ENCODE measurements at places on chromosomes 5 and 9.

DNA sequence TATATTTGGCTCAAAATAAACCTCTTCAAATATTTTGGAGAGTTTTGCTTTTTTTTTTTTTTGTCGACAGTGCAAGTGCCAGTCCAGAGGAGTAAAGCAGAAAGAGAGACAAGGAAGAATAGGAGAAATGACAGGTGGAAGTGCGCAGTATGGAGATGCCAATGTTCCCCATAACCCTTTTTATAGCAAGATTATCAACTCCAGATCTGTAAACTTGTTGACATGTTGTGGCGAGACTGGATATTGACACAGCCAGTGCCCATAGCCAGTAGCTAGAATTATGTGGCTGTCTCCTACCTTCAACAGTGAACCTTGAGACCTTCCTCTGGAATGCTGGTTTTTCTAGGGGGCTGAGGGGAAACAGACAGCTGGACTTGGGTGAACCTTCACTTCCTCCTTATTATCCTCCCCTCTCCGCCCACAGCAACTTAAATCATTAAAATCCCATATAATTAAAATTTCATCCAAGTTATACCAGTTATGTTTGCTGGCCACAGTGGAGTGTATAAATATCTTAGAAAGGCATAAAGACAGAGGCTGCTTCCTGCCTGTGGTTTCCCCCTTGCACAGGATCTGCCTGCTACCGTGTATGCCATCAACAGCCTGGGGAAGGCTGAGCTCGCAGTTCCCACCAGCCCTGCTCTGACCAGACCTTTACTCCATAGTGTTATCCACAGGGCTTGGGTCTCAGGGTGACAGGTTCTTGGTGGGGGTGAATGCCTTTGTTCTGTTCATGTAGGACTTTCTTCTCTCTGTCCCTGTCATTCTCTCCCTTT, 112.3 kb upstream of the ANKH start:
- no peak for DNase-seq

- no peak for DNase-seq
These were observed 24.7 kb upstream of the SPATA31E1 start for GRCh38 chr9:87857948-87858335.

GRCh38 chr5:138641547-138642298, 66.5 kb upstream of the HSPA9 start:
- DNase-seq: peak; percentile 77

- peak; percentile 49 for DNase-seq
These were observed 226.5 kb downstream of the CDK5RAP2 start for GRCh38 chr9:120353506-120353905.

DNA sequence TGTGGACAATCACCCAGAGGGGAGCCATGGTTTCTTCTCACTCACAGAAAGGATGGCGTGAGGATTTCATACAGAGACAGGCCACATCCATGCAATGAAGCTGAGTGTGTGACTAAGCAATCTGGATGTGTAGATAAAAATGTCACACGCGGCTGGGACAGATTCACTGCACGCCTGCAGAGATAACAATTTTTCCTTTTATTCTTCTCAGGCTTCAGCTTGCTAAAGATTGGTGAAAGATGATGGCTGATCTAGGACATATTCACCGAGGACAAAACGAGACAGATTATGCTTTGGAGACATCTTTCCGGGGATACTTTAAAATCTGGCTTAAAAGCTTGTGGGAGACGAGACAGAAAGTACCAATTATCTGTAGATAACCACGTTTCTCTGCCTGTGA, 313.9 kb upstream of the TRPC7 start:
- DNase-seq: no peak

DNA sequence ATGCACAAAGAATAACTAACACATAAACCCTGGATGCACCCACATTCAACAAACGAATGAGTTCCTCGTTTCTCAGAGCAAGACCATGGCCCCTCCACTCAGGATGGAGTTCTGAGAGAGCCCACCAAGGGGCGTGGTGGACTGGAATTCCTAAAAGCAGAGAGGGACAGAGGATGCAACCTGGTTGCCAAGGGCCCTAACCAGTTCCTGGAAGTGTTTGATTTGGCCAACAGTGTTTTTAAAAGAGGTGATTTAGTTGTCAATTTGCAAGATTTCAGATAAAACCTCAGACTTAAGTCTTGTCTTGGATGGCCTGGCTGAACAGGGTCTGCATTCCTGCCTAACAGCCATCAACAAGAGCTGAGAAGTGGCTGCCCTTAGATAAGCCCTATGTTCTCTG, 34.4 kb downstream of the GLRA1 start:
- no peak for DNase-seq

DNA sequence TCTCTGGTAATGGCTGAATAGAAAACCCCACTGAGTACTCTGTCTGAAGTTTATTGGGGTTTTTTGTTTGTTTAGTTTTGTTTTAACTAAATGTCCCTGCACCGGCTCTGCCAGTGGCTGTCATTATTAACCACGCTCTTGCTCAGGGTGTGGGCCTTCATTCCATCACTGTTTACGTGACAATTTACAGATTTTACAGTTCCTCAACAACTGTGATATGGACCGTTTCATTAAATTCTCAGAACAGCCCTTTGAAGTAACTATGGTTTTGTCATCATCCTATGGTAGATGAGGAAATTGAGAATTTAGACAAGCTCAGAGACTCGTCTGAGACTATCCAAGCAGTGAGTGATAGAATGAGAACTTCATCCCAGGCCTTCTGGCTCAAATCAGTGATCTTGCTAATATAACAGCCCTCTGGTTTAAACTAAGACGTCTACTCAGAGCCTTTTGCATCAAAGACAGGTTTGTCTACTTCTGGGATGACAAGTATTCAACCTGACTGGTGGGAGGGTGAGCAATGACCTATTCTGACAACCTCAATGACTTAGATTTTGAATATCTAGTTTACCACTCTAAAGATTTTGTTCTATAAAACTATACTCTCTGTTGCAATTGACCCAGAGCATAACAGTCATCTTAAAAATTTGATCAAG, 77.3 kb upstream of the MAP3K1 start:
- DNase-seq: no peak

DNA sequence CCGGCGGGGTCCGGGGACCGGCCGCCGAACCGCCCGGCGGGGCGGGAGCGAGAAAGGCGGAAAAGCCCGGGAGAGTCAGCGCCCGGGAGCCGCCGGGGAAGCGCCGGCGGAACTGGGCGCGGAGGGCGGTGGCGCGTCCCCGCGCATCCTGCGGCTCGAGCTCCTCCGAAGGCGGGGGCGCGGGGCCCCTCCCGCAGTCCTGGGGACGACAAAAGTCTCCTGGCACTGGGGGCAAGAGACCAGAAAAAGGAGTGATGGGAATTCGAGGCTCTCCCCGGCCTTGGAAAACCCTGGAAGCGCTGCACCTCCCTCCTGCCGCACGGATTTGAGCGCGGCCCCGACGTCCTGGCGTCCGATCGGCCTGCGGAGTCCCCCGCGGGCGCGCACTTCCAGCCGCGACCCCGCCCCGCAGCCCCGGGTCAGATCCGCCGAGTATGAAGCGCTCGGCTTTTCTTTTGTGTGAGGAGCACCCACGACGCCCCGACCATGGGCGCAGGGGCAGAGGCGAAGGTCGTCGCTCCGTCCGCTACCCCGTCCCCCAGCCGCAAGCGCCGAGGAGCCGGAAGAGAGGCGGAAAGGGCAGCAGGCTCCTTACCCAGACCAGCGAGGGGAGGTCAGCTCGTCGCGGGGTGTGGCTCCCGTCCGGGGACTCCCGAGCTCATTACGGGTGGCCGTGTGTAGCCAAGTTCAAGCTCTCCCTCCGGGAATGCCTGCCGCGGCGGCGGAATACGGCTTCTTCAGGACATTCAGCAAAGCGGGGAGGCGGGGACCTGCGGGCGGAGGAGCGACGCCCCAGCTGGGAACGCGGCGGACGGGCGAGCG, at the start of gene EPB41L4A:
EPB41L4A (minus strand) TSS at position 114 of the 822 bp plus-strand sequence. CDS start 238 bp downstream, outside the sequence.
- peak; percentile 42 for DNase-seq

DNA sequence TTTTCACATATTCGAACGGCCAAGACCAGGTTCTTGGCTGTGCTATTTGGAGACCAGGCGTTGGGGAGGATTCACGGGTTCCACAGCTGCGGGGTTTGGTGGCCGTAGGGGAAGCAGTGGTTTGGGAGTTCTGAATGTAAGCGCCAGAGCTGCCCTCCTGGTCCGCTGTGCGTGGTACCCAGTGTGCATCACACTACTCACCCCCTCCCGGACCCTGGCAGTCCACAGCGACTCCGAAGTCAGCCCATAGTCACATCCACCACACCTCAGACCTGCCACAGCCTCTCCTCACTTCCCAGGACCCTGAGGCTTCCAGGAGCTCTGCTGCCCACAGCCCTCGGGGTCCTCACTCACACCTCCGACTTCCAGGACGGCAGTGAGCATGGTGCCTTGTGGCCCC, 26.8 kb downstream of the AMBP start:
- DNase-seq: no peak

- no peak for DNase-seq
These were observed 51.0 kb upstream of the FCN1 start for GRCh38 chr9:134968823-134969090.

GRCh38 chr5:58248221-58248620, 211.7 kb downstream of the PLK2 start:
- DNase-seq: no peak

- DNase-seq: no peak
These were observed 7.2 kb downstream of the C1QTNF2 start for GRCh38 chr5:160363211-160363610.

- no peak for DNase-seq
These were observed 31.5 kb upstream of the IRX1 start for GRCh38 chr5:3564116-3564515.

DNA sequence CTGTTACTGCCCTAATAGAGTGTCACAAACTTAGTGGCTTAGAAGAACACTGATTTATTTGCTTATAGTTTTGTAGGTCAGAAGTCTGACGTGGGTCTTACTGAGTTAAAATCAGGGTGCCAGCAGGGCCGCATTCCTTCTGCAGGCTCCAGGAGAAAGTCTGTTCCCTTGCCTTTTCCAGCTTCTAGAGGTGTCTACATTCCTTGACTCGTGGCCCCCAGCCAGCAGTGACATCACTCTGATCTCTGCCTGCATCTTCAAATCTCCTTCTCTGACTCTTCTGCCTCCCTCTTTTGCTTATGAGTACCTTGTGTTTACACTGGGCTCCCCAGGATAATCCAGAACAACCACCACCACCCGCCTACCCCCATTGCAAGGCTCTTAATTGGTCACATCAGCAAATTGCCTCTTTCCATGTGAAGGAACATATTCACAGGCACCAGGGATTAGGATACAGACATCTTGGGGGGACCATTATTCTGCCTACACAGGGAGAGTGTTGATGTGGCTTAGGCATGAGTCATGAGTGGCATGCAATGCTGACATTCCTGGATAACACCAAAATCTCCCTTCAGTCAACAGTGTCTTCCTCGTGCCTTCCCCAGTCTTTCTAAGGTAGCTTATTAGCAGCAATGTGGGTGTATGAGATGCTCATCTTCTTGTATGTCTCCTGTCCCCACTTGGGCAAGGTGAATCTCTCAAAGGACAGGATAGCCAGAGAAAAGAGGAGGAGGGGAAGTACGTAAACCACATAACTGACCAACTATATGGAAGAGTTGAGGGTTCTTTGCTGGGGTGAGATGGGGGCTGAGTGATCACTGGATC, 24.4 kb downstream of the CYFIP2 start:
- DNase-seq: peak; percentile 62

DNA sequence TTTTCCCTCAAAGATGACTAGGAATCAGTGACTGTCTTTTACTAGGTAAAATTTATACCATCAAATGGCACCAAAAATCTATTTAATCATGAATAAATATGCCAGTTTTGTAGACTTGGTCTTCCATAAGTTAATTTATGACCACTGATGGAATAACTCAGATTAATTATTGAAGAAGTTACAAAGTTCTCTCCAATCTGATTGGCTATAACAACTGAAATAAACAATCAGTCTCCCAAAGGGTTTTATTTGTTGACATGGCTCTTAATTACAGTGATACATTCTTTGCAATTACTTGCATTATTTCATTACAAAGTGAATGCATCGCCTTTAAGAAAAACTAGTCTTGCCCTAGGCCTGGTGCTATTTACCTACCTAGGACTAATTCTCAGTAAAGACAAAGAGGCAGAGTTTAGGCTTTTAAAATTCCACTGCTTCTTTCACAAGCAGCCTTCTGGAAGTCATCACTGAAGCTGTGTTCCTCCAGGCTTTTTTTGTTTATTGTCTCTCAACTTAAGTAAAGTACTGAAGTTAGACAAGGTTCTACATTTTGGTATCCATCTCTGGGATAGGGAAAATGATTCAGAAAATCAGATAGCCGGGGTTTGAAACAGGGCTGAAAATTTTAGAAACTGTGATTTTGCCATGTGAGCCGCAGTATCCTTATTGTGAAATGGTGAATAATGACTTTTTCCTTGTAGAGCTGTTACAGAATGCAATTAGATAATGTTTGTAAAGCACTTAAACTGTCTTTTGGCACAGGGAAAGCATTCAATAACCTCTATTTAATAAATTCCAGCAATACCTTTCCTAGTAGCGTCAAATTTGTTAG, 2.5 kb downstream of the STOM start:
- DNase-seq: peak; percentile 27

- DNase-seq: no peak
These were observed 2.5 kb downstream of the JADE2 start for GRCh38 chr5:134527961-134528424.

GRCh38 chr5:17819783-17820182, 185.5 kb downstream of the TAF11L14 start:
- no peak for DNase-seq

DNA sequence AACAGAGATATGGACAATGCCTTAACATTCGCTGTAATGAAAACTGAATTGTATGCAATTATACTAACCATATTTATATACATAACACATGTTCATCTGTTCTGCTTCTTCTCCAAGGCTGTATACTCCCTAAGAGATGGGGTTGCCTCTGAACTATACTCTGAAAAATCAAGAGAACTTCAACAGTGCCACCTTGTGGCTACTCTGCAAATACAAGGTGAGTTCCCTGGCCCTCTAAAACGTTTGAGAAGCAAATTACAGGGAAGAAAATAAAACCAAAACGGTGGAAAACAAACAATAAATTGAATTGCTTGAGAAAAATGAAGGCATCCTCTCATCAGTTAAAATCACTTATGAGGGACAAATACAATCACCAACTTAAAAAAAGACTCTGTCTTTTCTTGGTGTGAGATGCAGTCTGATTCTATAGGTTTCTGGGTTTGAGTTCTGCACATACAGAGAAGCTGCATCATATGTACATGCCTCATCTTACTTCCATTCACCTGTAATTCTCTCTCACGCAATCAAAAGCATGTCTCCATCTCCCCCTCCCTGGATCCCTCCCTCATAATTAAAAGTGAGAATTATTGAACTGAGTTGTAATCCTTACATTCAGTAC, 98.6 kb downstream of the FBXW11 start:
- peak; percentile 64 for DNase-seq

DNA sequence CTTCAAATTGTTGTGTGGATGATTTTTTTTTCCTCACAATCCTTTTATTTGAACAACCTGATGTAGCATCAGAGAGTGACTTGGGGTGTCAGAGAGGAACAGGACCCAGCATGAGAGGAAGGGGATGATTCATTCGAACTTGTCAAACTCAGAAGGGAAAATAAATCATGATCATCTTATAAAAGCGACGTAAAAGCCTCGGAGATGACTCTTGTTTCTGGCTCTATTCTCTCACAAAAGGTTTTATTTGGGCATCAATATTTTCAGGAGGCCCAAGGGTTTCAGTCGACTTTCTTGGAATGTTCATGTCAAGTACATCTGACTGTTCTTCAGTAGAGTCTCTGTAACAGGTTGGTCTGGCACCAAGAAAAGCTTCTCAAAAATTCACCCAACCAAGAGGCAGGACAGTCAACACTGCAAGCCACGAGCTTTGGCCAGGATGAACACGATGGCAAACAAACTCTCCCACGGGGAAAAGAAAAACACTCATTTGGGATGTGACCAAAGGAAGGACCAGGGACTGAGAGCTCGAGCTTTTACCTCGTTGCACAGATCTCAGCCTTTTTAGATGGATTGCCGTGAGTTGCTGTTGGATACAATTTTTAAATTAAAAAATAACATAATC, 55.1 kb downstream of the ANKH start:
- DNase-seq: peak; percentile 16

All from GM03348 (cell line).